ENCODE measurements at places on chromosomes 6 and 20. TPM values are rescaled to one million over a fixed set of nuclear protein-coding genes. Genes with fewer than 3 reads are reported as not detected.

Gene TBXT
- total RNA-seq, result not detected

Gene NPBWR2
- total RNA-seq, result not detected

Gene PBOV1
- not detected for total RNA-seq

Gene BPI
- total RNA-seq, result not detected

Gene BRD2
- total RNA-seq, result 73.2 TPM

Gene TRIM40
- not detected for total RNA-seq

Gene BPIFB1
- not detected for total RNA-seq

Gene HLA-DMB
- 1.4 TPM for total RNA-seq

Gene SLC22A3
- 2.3 TPM for total RNA-seq

Gene MED20
- 20.9 TPM for total RNA-seq

Gene GMNN
- total RNA-seq, result 46.0 TPM

Gene ENTPD6
- 81.9 TPM for total RNA-seq

Gene ID1
- total RNA-seq, result 84.8 TPM

Gene OR2J3
- not detected for total RNA-seq

Gene SYNGAP1
- total RNA-seq, result 2.8 TPM

Measured in regular cardiac myocyte (primary cell).